Stimulated activated CD8-positive, alpha-beta memory T cell treated with anti-CD3 and anti-CD28 coated beads, Interleukin-15, amount 100 ng/mL, for 1 hour (primary cell): ENCODE measurements at places on chromosomes 11 and 22.

DNA sequence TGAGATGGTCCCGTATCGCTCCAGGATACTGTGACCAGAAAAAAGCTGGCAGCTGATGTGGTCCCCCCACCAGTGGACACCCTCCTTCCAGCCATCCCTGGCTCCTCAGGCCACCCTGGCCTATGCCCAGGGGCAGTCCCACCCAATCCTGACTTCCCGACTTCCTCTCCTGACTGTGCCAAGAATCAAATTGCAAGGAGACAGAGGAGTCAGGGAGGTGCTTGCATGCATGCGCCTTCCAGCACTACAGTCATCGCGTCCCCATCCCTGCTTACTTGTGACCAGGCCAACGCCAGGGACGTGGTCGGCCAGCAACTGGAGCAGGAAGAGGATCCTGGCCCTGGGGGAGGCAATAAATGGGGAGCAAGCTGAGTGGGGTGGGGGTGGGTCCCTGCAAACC, 3.6 kb upstream of the FREY1 start:
- no peak for DNase-seq

GRCh38 chr11:85682330-85683305, 3.4 kb downstream of the CCDC89 start:
- DNase-seq = peak; percentile 9

DNA sequence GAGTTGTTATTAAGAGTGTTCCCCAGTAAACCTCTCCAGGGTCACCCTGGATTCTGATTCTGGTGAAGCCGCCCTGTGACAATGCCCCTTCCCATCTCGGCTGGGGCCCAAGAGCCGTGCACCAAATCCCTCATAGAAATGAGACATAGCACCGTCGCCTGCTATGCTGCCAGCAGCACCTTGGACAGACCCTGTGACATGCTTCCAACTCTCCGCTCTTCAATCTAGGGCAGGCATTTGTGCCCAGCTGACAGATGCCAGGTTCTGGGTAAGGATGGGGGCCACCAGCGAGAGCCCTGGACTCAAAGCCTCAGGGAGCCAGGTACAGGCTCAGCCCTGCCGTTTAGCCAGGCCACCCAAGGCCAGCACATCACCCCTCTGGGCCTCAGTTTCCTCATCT, 55.8 kb upstream of the TCF20 start:
- no peak for DNase-seq

DNA sequence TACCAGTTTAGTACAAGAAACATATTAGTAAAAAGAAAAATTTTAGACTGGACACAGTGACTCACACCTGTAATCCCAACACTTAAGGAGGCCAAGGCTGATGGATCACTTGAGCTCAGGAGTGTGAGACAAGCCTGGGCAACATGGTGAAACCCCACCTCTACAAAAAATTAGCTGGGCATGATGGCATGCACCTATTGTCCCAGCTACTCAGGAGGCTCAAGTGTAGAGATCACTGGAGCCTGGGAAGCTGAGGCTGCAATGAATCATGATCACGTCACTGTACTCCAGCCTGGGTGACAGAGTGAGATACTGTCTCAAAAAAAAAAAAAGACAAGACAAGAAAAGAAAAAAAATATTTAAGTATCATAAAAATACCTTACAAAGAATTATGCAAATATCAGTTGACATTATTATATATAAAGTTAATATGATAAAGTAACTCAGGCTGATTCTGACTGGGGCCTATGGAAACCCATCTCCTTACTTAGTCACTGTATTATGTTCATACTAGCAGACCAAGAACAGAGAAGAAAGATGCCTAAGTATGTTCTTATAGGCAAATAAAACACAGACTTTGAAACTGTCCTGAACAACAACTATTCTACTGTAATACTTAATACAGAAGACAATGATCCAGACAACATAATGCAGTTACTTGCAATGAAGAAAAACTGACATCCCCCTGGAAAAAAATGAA, 27.3 kb downstream of the FAM168A start:
- no peak for DNase-seq

DNA sequence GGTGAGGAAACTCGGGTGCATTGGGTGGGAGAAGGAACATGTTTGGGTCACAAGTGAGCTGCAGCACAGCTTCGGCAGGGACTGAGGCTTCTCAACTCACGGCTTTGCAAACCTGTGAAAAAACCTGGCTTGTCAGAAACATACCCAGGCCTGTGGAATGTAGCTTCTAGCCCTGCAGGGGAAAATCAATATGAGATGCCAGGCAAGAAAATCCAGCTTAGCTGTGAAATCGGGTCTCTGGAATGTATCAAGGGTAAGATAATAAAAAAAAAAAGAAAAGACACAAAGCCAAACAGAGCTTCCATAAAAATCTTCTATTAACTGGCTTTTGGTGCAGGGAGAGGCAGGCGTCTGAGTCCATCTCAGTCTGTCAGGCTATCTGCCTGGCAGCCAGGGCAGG, 28.5 kb downstream of the UQCR10 start:
- DNase-seq = no peak

DNA sequence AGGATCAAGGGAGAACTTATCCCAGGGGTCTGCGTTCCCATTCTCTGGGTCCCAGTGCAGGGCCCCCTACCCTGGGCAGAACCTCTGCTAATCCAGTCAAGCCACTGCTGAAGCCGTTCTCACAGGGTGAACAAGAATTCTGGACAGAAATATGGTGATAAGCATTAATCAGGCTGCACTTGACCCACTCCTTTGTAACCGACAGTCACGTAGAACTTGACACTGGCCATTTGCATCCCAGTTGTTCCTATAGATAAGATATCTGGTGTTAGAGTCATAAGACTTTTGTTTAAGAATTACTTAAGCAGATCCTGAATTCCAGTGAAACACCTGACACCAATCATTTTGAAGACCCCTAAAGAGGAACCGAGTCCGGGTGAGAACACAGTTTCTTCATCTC, 107.5 kb upstream of the THY1 start:
- DNase-seq = no peak

DNA sequence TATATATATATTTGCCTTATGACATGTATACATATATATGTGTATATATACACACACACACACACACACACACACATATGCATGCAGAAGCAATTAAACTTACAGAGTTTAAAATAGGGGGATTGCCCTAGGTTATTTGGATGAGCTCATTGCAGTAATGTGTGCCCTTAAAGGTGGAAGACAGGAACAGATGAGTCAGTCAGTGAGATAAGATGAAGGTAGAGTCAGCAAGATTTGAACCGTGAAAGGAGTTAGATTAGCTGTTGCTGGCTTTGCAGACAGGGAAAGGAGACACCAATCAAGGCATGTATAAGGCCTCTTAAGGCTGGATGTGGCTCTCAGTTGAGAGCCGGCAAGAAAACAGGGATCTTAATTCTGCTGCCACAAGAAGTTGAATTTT, 902.4 kb upstream of the RAG2 start:
- no peak for DNase-seq

GRCh38 chr11:26149585-26149984, 182.3 kb upstream of the ANO3 start:
- DNase-seq = no peak

- no peak for DNase-seq
Observed at GRCh38 chr22:48082284-48082683, 1319.8 kb downstream of the TBC1D22A start.

DNA sequence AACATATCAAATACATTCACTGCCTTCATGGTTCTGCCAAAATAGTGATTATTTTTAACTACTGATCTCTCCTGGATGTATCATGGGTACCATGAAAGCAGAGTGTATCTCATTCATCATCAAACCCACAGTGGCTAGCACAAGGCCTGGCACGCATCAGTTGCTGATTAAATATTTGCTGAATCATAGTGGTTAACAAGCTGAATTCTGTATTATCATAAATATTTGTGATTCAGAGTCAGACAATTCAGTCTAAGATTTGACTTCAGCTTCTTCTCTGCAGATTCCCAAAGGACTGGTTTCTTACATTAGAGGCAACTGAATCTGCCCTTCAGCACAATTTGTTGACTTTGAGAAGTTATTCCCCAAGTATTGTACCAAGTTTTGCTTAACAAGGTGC, 715.8 kb upstream of the LRRC4C start:
- DNase-seq = no peak

- DNase-seq = no peak
Observed at GRCh38 chr11:57622263-57622662, 24.8 kb downstream of the SERPING1 start.

- no peak for DNase-seq
Observed at GRCh38 chr22:31588970-31589675, 72.9 kb downstream of the PISD start.

GRCh38 chr11:44351006-44351660, 41.2 kb upstream of the ALX4 start:
- DNase-seq = no peak

DNA sequence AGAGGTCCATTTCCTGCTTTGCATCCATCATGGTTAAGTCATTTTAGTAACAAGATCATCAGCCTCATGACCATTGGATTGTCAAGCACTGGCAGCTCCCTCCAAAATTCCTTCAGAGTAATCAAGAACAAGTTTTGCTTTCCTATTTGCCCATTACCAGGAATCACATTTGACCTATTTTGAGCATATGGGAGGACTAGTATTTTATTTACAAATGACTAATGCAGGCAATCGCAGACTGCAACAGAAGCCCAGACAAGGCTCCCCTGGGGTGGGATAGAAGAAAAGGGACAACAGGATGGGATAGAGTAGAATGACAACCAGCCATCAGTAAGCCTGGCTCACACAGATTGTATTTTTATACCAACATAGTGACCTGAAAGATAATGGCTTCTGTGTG, 9.1 kb downstream of the MMP10 start:
- no peak for DNase-seq

- DNase-seq = no peak
Observed at GRCh38 chr11:123653827-123654565, 428 bp downstream of the SCN3B start.

GRCh38 chr11:1409108-1409851, 19.5 kb downstream of the BRSK2 start:
- no peak for DNase-seq

DNA sequence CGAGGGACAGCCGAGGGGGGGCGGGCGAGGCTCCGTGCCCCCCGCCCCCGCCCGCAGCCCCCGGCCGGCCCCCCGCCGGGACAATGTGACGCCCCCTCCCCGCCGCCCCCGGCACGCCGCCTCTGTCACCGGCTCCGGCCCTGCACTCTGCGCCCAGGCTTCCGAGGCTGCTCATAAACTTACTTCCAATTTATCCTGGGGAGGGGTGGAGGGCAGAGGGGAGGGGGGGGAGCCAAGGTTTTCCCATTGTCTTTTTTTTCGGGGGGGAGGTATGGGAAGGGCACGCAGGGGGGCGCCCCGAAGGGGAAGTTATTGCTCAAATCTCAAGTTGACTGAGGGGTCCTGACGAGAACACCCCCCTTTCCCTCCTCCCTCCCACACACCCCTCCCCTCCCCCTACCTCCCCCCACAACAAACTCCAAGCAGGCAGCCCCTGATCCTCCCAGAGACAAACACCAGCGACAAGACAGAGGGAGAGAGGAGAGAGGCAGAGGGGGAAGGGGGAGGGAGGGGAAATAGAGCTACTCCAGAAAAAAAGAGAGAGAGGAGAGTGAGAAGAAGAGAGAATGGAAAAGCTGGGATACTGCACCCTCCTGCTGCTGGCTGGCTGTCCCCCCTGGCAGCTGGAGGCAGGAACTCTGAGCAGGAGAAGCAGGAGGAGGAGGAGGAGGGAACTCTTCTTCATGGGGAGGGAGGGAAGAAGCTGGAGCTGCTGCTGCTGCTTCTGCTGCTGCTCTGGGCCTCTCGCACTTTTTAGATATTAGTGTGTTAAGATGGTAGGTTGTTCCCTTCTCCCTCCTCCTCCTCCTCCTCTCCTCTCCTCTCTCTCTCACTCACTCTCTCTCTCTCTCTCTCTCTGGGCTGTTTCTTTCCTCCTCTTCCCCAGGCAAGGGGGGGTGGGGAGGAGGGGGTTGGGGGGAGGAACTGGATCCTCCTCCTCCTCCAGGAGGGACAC, 631 bp downstream of the PHF21A start:
- DNase-seq = peak; percentile 2

DNA sequence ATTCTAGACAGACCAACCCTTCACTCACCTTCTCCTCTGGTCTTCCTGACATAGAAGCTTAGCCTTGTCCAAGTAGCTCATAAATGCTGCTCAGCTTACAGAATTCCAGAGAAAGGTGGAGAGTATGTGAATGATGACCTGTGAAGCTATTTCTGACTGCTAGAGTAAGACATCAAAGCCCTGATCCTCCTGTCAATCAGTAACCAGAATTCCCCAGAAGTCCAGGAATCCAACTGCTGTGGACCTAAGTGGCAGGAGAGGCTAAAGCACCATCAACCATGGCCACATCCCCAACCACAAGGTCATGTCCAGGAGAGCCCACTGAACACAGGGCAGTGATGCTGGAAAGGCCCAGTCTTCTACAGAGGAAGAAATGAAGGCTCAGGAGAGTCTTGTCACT, 2.6 kb downstream of the OR51G2 start:
- no peak for DNase-seq

- DNase-seq = no peak
Observed at GRCh38 chr11:13465909-13466371, 2.9 kb upstream of the BTBD10 start.

GRCh38 chr11:99911116-99911515, 776.0 kb upstream of the ARHGAP42 start:
- no peak for DNase-seq

- no peak for DNase-seq
Observed at GRCh38 chr11:78656327-78656726, 81.7 kb upstream of the NARS2 start.

GRCh38 chr11:128359515-128359914, 227.8 kb downstream of the ETS1 start:
- DNase-seq = no peak
